Mesenchymal stem cell (in vitro differentiated cells and primary cell): ENCODE measurements at places on chromosomes 5 and 9.

- no peak for DNase-seq
Observed at GRCh38 chr5:21058289-21058688, 1070.3 kb upstream of the CDH18 start.

DNA sequence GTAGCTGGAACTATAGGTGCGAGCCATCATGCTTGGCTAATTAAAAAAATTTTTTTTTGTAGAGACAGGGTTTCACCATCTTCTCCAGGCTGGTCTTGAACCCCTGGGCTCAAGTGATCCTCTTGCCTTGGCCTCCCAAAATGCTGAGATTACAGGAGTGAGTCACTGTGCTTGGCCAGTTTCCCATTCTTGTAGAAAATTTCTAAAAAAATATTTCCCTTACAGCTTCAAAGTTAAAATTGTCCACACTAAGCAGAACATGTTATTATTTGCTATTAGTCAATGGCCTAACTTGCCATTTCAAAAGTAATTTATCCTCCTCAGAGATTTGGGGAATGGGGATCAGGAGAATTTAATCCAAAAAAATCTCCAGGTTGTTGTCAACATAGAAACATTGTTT, 40.1 kb downstream of the SLC38A9 start:
- DNase-seq: no peak

- no peak for DNase-seq
Observed at GRCh38 chr5:7394889-7395431, 978 bp upstream of the ADCY2 start.

DNA sequence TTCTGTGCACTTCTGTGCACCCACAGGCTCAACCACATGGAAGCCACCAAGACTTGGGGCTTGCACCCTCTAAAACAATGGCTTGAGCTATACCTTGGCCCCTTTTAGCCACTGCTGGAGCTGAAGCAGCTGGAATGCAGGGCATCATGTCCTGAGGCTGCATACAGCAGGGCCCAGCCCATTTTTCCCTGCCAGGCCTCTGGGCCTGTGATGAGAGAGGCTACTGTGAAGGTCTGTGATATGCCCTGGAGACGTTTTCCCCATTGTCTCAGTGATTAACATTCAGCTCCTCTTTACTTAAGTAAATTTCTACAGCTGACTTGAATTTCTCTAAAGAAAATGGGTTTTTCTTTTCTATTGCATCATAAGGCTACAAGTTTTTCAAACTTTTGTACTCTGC, 134.0 kb upstream of the EGFLAM start:
- DNase-seq: no peak

DNA sequence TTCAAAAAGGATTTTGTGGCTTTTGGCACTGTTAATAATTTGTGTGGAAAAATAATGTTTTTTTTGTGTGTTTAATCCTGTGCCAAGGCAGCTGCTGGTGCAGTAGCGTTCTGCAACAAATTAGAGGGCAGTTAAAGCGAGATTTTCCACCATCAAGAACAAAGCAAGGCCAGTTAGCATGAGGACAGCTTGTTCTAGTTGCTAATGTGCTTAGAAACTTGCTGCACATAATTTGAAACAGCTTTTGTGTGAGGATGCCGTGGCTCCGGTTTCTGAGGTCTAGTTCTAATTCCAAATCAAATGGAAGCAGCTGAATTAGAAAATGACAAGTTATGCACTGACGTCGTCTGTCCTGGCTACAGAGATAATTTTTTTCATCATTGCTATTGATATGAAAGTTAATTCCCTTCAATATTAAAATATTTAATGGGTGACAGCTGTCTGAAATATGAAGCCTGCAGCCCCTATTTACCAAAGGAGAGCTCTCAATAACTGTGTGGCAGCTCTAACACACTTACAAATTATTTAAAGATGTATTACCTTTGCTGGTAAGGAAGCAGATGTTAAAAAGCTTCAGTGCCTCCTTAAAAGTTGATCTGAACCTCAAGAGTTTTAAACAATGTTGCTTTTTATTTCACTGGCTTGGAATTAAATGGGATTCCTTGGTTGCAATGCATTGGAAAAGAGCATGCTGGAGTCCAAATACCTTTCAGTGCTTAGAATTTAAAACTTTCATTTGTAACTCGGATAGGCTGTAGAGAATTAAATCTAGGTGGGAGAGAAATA, 128.6 kb downstream of the SPATA31D1 start:
- DNase-seq: no peak

- DNase-seq: no peak
Observed at GRCh38 chr5:133497608-133498348, 114.6 kb downstream of the FSTL4 start.

DNA sequence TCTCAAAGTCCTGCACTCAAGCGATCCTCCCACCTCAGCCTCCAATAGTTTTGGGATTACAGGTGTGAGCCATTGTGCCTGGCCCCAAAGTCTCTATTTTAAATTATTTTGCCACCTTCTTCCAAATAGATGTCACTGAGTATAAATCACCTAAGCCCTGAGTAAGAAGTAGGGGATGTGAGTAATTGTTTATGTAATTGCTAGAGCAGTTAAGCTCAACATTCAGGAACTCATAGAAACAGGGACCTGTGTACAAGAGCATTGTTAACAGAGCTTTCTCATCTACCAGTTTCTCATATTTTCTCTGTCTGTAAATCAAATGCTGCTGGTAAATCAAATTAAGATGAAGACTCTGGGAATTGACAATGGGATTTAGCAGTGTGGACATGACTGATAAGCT, 26.3 kb downstream of the CDK7 start:
- peak; percentile 67 for DNase-seq

DNA sequence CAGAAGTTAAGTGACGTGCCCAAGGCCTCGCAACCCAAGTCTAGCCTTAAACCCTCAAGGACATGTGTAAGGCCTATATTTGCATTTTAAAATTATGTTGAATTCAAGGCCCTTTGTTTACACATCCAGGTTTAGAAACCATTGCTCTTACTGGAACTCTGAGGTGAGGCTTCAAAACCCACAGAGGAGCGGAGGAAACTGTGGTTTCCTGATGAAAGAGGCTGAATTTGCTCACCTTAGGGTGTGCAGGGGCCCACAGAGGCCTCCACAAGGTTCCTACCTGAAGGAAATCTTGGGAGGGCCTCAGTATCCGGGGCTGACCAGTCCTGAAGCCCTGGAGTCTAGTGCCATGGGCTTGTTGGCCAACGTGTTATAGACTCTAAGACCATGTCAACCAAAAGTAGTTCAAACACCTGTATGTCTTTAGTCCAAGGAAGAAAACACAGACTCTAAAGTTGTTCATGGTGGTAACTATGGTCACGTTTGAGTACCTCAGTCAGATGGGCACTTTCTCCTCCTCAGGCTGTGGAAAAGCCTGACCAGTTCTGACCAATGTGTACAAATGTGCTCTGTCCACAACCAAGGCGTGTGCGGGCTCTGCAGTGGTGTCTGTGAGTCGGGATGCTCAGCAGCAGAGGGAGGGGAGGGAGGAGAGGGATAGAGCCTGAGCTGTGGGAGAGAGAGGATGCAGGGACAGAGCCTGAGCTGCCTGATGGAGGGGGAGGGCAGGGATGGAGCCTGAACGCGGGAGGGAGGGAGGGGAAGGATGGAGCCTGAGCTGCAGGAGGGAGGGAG, 124.6 kb upstream of the ERCC6L2 start:
- DNase-seq: no peak

DNA sequence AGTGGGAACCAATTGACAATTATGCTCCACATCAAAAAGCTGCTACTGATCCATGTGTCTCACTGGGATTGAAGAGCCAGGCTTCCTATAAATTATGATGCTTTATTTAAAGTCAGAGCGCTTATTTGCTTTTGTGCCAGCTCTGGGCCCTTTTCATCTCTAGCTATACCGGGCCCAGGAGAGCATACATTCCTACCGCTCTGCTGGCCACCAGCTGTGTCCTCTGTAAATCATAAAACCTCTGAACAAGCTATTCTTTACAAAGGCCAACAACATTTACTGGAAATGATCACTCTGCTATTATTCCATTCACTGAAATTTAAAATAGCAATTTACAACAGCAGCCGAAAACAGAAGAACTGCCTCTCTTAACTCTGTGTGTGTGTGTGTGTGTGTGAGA, 86.6 kb downstream of the ZNF608 start:
- no peak for DNase-seq

DNA sequence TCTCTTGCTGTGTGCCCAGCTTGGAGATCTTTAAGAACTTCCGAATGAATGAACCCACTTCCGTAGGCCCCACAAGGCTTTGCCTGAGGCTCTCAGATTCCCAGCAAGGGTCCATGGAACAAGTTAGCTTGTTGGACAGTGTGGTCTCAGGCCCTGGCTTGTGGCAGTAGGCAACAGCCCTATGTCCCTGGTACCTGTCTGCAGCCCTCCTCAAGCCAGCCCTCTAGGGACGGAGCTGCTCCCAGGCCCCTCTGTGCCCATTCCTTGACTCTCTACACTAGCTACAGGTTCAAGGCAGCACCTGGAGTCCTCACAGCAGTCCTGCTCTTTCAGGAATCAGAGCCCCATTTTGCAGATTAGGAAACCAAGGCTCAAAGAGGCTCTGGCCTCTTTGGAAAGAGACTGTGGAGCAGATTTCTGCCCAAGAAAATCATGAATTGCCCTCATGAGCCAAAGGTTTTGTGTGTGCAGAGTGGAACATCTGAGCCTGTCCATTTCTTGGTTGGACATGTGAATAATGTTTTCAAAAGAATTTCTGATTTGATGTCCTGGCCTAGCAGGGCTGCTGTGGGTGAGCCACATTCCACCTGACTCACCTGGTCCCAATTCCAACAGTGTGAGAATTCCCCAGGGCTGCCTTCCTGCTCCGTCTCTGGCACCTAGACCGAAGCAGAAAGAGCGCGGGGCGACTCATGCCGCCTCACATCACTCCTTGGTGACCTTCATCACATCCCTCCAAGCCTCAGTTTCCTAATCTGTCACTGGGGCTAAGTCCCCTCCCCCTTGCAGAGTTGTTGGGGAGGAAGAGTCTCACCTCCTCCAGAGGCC, 131.7 kb downstream of the BARX1 start:
- DNase-seq: no peak

GRCh38 chr9:87581513-87581912, 83.8 kb downstream of the DAPK1 start:
- peak; percentile 73 for DNase-seq

GRCh38 chr9:132126680-132127236, 35.1 kb upstream of the NTNG2 start:
- no peak for DNase-seq

GRCh38 chr9:93300175-93300572, 116.2 kb downstream of the WNK2 start:
- DNase-seq: no peak
